ENCODE measurements at places on chromosomes 5 and 9.

GRCh38 chr9:134637241-134637640 is 4.4 kb upstream of the COL5A1 start:
- DNase-seq = no peak

- no peak for DNase-seq
Observed at GRCh38 chr5:158172005-158172404, 313.1 kb upstream of the CLINT1 start.

DNA sequence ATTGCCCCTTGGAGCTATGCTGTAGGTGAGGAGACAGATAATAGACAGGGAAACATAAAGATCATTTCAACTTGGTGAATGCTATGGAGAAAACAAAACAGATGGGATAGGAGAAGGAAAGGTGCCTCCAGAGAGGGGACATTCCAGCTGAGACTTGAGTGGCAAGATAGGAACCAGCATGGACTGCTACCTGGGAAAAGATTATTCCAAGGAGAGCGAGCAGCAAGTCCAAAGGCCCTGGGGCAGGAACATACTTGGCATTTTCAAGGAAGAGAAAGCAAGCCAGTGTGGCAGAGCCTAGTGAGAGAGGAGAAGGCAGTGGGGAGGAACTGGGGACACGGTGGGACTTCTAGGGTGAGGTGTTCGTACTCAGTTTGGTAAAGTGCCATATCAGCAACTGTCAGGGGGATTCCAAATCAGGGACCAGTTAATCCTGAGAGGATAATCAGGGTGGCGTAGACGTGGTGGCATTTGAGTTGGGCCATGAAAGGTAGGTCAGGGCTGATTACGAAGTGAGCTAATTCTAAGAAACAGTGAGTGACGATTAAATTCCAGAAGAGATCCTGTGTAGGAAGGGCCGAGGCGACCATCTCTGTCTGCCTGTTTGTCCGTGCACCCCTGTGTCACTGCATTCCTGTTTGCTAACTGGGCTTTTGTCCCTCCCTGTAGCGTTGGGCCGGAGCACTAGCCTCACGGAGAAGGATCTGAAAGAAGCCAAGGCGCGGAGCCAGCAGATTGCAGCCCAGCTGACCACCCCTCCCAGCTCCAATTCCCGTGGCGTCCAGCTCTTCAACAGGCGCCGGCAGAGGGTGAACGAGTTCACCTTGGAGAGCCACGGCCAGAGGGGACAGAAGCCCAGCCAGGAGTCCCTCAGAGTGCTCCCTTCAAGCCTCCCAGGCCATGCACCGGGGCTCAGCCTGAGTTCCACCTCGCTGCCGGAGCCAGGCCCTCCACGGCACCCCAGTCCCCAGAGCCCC is 7.1 kb downstream of the SYNPO start:
- DNase-seq = no peak

DNA sequence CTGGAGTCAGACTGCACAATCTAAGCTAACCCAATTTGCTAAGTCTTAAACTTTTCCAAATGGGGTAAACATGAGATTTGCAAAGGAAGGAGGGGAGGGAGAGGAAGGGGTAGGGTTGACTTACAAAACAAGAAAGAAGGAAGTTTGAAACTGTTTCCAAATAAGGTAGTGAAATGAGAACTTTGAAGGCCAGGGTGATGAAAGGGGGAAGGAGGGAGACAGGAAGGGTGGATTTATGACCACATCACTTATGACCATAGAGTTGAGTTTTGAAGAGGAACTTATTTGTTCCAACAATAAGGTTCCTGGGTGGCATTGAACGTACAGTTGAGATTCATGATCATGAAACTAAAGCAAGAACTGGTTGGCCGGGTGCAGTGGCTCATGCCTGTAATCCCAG is 72.5 kb upstream of the DAPK1 start:
- no peak for DNase-seq

DNA sequence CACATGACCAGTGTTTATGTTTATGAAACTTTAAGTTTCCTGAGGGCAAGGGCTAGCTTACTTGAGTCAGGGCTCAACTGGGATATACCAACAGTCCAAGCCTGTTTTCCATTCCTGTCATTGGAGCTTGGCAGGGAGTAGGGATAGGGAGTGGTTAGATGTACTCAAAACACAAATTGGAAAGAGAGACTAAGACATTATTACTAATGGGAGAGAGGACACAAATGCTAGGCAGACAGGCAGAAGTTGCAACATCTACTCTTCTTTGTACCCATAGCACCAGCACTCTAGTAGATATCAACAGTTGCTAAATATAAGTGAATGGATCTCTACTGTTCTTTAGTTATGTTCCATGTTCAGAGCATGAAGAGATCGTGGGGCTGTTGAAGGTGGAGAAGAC is 62.8 kb downstream of the NPR3 start:
- no peak for DNase-seq

- no peak for DNase-seq
Observed at GRCh38 chr5:72300590-72301339, 19.3 kb downstream of the MRPS27 start.

- no peak for DNase-seq
Observed at GRCh38 chr9:2637390-2637789, 15.8 kb downstream of the VLDLR start.

- DNase-seq = no peak
Observed at GRCh38 chr5:170660531-170660930, 123.0 kb upstream of the GABRP start.

DNA sequence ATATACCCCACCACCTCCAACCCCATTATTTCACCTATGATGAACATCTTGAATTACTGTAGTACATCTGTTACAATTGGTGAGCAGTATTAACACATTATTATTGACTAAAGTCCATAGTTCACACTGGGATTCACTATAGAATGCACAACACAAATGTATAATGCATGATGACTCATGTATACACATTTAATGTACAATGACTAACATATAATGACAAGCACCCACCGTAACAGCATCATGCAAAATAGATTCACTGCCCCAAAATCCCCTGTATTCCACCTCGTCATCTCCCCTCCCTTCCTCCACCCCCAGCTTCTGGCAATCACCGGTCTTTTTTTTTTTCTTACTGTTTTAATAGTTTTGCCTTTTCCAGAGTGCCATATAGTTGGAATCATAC is 47.1 kb upstream of the NEK6 start:
- DNase-seq = no peak

- no peak for DNase-seq
Observed at GRCh38 chr5:173029499-173029921, 26.6 kb upstream of the CREBRF start.

DNA sequence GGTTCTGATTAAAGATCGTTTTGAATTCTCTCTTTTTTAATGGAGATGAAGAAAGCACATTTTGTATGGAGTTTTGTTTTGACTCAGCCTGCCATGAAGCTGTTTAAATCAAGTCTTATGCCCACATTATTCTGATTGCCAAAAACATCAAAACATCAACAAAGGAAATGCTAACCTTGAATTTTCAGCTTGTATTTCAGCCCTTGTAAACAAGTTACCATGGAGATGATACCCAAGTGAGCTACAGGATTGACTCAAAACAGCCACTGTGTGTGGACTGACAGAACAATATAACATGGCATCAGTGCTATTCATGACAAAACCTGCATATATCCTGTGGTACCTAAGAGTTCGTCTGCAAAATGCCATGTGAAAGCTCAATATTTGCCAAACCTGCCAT is 1581.0 kb downstream of the MAT2B start:
- no peak for DNase-seq

GRCh38 chr9:129597355-129598088 is 23.4 kb downstream of the C9orf50 start:
- DNase-seq = no peak

DNA sequence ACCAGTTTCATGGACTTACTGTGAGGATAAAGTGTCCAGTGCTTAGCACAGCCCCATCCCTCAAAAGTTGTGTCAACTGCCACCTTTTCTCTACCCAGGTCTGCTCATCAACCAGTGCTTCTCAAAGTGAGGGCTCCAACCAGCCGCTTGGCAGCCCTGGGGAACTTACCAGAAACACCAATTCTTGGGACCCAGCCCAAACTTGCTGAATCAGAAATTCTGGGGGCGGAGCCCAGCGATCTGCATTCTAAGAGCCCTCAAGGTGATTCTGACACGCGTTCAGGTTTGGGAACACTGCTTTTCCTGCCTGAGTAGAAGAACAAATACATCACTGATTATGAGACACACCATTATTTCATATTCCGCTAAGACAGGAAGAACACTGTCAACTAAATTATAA is 132.0 kb downstream of the NSG2 start:
- DNase-seq = no peak

- DNase-seq = no peak
Observed at GRCh38 chr5:175107028-175107588, 336.9 kb downstream of the DRD1 start.

- DNase-seq = no peak
Observed at GRCh38 chr5:83430130-83431010, 41.2 kb upstream of the VCAN start.

DNA sequence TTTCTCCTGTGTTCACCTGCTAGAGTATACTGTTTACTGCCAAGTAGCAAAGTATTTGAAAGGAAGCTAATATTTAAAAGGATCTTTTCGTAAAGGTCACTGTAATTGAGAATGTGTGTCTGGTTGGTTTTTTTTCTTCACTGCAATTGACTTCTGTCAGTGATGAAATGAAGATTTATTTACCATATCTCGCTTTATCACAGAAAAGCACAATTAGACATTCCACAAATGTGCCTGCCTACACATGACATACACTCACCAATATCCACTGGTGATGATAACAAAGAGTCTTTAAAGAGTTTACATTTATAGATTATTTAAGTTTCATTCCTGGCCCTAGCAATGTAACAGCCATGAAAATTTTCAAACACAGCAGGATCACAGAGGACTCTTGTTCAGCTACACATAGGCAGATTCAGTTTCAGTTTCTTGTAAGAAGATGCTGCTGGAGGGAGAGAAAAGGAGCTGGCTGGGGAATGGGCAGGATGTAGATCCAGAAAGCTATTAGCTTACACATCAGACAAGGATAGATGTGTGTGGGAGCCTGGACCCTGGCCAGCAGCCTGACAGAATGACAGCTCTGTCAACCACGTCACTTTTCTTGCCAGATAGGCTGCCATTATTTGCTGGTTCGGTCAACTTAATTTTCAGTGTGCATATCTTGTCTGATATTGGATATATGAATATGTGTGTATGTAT is 104.0 kb downstream of the GDNF start:
- no peak for DNase-seq

GRCh38 chr9:137213160-137214060 is 7.9 kb downstream of the NDOR1 start:
- DNase-seq = no peak

DNA sequence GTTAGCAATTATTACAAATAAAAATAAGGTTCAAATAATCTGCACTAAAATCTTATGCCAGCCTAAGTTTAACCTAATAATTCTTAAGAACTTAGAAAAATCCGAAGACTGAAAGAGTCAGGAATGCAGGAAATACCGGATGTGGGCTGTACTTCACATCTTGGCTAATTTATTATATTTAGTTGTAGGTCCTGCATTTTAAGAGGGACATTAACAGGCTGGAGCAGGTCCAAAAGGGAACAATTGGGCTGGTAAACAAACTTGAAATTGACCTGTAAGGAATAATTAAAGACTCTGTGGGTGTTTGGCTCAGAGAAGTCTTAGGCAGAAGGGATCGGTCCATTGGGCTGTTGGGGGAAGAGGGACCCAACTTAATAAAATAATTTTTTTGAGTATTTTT is 18.4 kb downstream of the GLRA1 start:
- DNase-seq = no peak

- no peak for DNase-seq
Observed at GRCh38 chr5:137761566-137761965, 7.4 kb upstream of the HNRNPA0 start.

DNA sequence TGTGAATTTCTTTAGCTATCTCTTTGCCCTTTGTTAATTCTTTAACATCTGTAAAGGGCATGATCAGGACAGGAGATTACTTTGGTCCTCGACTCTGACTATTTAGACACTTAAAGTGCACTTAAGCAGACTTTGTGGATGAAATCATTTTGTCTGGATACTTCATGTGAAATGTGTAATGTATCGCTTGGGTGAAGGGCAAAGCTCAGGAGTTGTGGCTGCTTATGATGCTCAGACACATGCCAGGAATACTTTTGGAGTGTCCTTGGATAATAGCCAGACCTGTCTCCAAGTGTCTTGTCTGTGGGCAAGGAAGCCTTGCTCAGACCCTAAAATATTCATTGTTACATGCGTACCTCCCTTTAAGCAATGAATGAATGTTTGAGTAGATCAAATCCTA is 87.8 kb downstream of the RAI14 start:
- DNase-seq = no peak

GRCh38 chr5:38728029-38728428 is 117.8 kb upstream of the OSMR start:
- DNase-seq = no peak

DNA sequence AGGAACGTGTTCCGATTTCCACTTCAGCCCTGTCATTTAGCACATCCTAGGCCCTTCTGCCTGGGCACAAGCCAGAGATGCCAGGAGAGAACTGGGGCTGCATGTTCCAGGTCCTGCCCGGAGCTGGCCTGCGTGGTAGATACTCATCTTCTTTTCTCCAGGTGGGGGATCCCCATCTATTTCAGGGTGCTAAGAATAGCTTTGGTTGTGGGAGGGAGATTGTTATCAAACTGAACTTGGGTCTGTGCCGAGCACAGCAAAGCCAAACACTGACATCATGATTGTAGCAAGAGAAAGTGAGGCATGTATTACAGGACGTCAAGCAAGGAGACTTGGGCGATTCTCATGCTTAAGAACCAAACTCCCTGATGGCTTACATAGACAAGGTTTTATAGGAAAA is 18.2 kb downstream of the C9orf153 start:
- no peak for DNase-seq

DNA sequence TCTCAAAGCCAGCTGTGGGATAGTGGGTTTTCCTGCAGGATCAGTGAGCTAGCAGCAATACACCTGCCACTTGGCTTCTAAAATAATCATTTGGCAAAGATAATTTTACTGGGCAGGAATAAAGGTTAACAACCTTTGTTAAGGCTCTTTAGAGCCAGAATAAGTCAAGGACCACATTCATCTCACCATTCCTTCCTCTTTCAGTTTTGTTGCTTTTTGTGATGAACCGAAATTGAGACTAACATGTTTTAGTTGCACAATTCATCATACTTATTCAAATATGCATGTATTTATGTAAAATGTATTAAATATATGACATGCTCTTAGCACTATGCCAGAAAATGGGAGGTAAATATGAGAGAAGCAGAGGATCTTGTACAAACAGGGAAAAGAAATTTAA is 824.4 kb upstream of the TYRP1 start:
- DNase-seq = no peak

GRCh38 chr5:174065528-174066197 is 20.2 kb downstream of the NSG2 start:
- DNase-seq = no peak

GRCh38 chr5:134492568-134492967 is 32.9 kb upstream of the JADE2 start:
- DNase-seq = no peak
